ENCODE measurements at places on chromosomes 4 and X.

- no peak for DNase-seq
Measured at GRCh38 chrX:125203737-125204578, 115.7 kb upstream of the TEX13C start.

DNA sequence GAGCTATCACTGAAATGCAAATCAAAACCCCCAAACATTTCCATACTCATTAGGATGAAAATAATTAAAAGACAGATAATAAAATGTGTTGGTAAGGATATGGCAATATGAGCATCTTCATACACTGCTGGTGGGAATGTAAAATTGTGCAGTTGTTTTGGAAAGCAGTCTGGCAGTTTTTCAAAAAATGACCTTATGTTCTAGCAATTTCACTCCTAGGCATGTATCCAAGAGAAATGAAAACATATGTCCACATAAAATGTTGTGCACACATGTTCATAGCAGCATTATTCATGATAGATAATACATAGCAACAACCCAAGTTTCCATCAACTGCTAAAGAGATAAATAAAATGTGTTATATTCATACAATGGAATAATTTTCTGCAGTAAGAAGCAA is 14.8 kb upstream of the GPRASP2 start:
- DNase-seq: no peak

- no peak for DNase-seq
Measured at GRCh38 chr4:20015636-20016224, 236.0 kb upstream of the SLIT2 start.

GRCh38 chr4:183348706-183349659 is 26.8 kb upstream of the CLDN24 start:
- peak; percentile 7 for DNase-seq

Measured in stimulated activated CD8-positive, alpha-beta memory T cell treated with anti-CD3 and anti-CD28 coated beads, Interleukin-4, amount 100 ng/mL, for 24 hours (primary cell).